ENCODE measurements at places on chromosomes 2 and 18.

DNA sequence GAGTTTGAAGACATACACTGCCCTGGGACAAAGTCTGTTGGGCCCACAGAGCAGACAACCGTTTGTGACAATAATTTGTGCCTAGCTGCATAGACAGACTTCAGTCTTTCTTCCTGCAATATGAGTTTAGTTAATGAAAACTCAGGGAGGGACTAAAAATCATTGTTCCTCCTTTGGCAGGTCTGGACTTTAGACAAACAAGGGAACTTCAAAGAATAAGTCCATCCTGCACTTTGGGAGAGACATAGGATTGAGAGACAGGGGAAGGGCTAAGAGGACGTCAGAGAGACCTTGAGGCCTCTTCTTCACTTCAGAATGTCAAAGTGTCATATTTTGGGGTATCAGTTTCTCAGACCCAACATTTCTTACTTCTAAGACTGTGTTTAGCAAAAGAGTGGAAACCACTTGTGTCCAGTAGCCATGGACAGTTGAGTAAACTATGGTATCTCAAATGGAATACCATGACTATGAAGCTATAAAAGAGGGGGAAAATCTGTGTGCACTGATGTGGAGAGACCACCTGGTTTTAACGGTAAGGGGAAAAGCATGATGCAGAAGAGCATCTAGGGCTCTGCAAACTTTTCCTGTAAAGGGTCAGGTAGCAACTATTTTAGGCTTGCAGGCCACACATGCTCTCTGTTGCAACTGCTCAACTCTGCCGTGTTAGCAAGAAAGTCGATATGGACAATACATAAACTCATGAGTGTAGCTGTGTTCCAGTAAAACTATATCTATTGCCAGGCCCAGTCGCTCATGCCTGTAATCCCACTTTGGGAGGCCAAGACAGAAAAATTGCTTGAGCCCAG lies 217.8 kb upstream of the SH3BP4 start:
- no peak for DNase-seq

- DNase-seq, result no peak
Observed at GRCh38 chr2:157431176-157431575, 12.7 kb downstream of the CYTIP start.

GRCh38 chr18:27746241-27746640 lies 430.7 kb downstream of the CDH2 start:
- no peak for DNase-seq

GRCh38 chr2:173818285-173818684 lies 146.9 kb downstream of the SP3 start:
- no peak for DNase-seq

GRCh38 chr2:240557808-240558207 lies at the start of gene ANKMY1:
TSS of gene ANKMY1 (minus strand) at chr2:240557988. CDS start at chr2:240557335, 653 bp downstream.
- DNase-seq, result peak; percentile 47

GRCh38 chr2:104092886-104093285 lies 761.0 kb upstream of the POU3F3 start:
- no peak for DNase-seq

DNA sequence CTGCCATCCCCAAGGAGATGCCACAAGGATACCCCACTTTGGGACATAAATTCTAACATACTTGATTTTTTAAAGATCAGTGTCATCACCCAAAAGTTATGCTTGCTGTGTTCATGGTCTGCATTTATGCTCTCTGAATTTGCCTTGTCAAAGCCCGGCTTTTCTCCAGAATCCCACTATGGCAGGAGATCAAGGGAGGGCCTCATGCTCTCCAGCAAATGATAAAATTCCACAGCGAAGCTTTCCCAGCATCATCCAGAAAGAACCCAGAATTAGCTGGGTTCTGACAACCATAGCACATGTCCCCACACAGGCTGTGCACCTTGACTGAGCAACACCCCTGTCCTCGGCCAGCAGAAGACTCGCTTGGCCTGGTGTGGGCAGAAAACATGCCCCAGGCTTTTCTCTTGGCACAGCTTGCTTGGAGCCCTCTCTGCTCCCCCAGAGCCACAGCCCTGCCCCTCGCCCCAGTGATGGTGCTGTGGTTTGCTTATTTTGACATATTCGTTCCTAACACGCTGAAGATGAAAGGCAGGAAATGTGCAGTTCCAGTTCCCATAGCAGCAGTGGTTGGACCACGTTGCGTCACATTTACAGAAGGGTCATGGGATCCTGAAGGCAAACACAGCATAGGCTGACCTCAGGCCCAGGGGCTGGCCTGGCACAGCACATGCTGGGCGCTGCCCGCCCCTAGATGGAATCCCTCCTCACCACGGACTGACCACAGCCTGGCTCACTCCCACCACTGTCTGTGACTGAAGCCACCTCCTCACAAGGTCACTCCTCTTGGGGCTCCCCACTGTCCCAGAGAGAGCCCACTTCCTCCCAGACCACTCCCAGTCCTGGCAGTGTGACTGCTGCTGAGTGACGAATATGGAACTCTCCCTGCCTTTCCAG lies 14.1 kb upstream of the CHRNA1 start:
- peak; percentile 34 for DNase-seq

DNA sequence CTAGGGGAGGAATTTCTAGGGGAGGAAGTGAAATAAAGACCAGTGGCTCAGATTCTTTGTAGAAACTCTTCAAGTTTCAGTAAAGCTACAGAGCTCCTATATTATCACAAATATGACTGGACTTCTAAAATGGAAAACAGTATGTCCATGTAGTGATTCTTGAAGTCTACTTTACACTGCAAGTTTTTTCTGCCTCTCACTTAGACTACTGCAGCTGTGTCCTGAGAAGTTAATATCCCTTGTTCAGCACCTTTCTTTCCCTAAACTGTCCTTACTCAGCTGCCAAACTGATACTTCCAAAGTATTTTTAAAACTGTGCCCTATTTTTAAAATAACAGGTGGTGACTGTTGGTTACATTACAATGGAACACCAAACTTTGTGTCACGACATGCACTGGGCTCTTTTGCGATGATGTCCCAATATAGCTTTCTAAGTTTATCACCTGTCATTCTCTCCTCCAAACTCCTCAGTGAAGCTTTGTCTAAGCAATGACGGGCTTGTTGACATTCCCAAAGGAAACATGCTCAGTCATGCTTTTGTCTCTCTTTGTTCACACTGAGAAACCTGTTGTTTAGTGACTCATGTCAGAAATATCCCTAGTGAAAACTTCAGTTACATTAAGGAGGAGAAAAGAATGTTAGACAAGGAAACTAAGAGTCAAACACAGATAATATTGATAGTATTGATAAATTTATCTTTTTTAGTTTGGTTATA lies 341.1 kb downstream of the ARL6IP6 start:
- no peak for DNase-seq

DNA sequence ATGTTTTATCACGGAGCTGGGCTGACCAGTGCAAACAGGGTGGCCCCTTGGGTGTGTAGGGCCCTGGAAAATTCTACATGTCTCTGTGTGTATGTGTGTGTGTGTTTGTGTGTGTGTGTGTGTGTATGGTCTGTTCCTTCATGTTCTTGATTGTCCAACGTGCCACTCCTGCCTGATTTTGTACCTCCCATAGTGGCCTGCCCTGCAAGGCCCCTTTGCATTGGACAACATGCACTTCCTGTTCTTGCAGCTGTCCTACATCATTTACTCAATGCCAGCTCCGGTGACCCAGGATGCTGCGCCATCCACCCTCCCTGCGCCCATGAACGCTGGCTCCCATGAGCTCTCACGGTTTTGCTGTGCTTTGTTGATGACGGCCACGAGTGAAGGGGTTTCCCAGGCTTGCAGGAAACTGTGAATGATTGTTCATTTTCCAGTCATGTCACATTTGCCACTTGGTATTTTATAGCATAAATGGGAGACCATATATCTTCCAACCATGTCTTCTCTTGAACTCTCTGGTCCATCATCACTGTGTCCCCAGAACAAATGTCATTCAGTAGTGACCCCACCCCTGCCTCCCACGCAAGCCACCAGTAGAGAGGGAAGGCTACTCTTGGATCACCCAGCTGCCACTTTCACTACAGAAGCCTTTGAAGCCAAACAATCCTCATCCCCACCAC lies 69.7 kb upstream of the NCK2 start:
- no peak for DNase-seq

DNA sequence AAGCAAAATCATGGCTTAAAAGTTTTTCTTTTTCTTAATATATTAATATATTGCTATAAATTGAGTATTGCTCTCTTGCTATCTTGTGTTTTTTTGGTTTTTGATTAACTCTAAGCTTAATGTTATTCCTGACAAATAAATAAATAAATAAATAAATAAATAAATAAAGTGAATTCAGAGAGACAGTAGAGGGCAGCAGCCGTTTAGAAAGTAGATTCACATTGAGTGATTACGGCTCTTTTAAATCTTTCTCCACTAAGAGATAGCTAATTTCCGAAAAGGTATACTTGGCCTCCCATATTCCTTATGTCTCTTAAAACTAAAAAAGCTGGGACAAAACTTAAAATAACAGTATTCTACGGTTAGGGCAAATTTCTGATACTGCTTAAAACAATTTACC lies 34.3 kb downstream of the MSH2 start:
- no peak for DNase-seq

GRCh38 chr2:236008006-236008405 lies 160.2 kb downstream of the GBX2 start:
- no peak for DNase-seq

GRCh38 chr2:206232287-206233035 lies 42.0 kb upstream of the ZDBF2 start:
- DNase-seq, result no peak

GRCh38 chr18:58776084-58776483 lies 88.6 kb upstream of the ZNF532 start:
- no peak for DNase-seq

GRCh38 chr18:34862561-34862960 lies 152.5 kb downstream of the DTNA start:
- no peak for DNase-seq

- no peak for DNase-seq
Observed at GRCh38 chr18:24514439-24514838, 54.0 kb downstream of the HRH4 start.

- peak; percentile 4 for DNase-seq
Observed at GRCh38 chr18:8367217-8367988, 241.8 kb upstream of the RAB12 start.

DNA sequence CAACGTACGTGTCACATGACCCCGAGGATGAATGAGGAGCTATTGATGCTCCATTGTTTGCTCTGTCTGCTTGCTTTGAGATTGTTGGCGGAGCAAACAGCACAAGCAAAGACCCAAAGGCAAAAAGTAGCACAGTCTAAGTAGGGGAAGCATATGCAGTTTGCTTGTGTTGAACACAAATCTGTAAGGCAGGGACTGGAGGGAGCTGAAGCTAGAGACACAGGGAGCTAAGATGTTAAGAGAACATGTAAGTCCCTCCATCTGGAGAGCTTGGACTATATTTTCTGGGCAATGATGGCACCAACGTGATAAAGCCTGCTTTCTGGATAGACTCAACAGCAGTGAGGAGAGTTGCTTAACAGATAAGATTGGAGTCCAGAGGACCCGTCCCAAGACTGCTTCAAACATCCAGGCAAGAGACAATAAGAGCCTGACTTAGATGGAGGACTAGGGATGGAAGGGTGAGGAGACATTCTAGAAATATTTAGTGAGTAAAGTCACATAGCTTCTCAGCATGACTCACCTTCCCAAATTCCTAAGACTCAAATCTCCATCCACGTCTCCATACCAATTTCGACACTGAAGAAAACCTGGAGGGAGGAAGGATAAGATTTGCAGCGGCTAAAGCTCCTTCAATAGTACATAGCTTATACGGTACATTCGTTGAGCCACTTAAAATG lies 88.1 kb upstream of the KLF7 start:
- DNase-seq, result no peak

DNA sequence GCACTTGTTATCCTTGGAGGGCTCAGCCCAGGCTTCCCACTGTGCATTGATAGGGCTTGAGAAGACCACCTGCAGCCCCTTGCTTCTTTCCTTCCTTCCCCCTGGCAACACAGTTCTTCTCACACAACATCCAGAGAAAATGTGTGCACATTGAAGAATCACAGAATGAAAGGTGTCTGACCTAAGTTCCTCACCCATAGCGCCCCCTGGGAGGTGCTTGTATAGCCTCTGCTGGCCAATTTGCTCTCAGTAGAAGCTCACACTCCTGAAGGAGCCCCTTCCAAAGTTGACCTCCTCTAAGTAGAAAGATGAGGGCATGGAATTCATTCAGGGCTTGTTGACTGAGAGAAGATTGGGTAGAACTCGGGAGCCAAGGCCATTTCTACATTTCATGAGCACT lies 758.4 kb upstream of the KLHL29 start:
- no peak for DNase-seq

DNA sequence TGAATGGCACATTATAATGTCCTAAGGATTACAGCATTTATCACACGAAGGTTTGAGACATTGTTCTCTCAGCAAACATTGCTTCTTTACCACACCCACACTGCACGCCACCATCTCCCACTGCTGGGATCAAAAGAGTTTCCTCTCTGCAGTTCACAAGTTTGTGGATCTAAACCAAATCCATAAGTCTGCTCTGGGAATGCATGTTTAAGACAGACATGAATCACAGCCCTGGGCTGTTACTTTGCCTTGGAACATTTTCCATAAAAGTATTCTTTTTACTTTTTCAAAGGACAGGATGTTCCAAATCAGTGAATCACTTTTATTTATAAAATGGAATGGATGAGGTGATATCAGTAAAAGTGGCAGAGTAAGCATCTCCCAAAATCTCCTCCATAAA lies 36.1 kb downstream of the STPG4 start:
- no peak for DNase-seq

GRCh38 chr2:207337234-207338219 lies 171.8 kb upstream of the KLF7 start:
- no peak for DNase-seq

DNA sequence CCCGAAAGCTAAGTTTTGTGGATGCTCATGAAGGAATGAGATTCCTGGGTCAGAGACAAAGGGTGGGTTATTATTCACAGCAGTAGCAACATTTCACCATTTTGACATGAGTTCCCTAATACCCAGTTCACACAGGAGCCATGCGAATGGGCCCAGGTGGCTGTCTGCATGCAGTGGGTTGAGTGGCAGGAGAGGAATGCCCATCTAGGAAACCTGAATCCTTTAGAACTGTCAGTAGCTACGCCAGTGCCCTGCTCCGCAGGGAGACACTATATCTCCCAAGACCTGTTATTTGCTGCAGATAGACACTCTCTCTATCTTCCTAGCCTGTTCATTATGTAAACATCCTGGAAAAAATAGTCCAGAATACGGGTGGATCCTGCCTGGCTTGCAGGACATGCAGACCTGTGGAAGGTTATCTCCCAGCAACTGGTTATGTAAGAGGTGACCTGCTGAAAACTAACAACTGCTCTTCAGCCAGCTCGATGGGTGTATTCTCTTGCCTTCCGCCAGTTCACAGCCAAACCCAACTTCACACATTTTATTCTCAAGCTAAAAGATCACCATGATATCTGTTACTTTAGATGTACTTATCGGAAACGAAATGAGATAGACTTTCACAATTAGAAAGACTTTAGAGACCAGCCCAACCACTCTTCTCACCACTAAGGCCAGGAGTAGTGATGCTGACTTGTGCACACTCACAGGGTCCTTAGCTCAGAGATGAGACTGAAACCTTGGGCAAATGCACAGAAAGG lies 59.1 kb downstream of the MBP start:
- no peak for DNase-seq

GRCh38 chr2:2941205-2941604 lies 436.4 kb downstream of the EIPR1 start:
- DNase-seq, result no peak

GRCh38 chr2:222952204-222952603 lies 91.4 kb downstream of the ACSL3 start:
- no peak for DNase-seq

All from activated CD4-positive, alpha-beta T cell treated with anti-CD3 and anti-CD28 coated beads for 24 hours (primary cell).